ENCODE measurements at places on chromosomes 6 and 20.

GRCh38 chr20:1934721-1935573 is 39.7 kb downstream of the SIRPA start:
- no peak for DNase-seq

- no peak for DNase-seq
Measured at GRCh38 chr6:50819904-50820868, 1.5 kb downstream of the TFAP2B start.

DNA sequence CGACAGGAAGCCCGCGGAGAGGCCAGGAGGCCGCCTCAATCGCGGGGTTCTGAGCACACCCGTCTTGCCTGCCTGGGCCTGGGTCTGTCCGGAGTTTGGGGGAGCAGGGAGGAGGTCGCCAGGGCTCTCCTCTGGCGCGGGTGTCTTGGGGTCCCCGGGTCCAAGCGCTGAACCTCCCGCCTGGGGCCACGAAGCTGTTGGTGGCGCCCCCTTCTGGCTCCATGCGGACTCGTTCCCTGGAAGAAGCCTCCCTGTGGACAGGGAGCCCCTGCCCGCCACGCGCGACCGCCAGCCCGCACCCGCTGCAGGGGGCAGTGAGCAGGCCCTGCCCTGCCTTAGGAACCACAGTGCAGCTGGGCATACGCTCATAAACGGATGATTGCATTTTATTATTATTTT is 44.7 kb downstream of the MCUR1 start:
- DNase-seq, result no peak

DNA sequence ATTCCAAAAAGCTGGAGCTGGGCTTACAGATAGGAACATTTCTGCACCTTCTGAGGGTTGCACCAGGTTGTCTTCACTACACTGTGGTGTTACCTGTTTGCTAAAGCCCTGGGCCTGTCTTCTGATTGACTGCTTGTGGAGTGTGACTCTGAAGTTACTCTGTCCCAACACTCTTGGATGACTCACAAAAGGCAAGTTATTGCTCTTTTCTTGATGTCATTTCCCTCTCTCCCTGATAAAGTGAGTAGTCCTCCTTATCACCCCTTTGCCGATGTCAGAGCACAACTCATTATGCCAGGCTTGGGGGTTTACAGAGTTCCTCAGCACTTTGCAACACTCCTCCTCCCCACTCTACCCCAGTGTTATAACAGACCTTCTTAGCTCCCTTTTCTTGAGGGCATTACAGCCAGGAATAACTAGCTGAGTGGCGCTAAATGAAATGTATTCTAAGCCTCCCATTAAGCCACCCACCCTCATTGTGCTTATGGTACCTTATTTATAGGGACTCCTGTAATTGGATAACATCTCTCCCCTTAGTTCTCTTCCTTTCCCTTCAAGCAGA is 36.1 kb upstream of the NKX2-4 start:
- DNase-seq, result peak; percentile 12

GRCh38 chr6:28607990-28608389 is 82.3 kb downstream of the GPX5 start:
- DNase-seq, result no peak

DNA sequence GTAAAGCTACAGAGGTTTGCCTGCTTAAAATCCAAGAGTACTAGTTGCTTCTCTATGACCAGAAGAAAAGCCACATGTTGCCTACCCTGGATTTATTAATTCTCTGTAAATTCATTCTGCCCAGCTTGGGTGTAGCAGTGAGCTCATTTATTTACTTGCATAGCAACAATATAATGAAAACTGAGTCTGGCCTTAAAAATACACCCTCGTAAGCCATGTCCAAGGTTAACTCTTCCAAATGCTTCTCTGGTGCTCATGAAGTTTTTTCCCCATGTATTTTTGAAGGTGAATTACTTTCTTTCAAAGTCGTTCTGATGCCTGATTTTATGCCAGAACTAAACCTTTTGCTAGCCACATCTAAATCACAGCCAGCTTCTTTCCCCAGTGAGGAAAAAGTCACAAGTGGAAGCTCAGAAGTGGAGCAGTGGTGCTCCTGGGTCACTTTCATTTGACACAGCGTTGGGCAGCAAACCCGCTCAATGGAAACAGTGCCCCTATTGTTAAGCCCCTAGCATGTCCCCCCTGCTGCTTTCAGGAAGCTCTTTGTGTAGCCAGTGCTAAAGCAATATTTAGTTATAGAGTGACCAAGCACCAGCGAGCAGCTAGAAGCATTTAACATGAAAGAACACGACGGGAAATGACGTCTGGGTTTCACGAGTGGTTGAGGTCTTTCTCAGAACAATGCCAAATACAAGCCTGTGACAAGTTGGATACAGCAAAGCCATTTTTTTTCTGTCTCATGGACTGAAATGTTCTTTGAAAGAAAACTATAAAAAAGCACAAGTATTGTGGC is 29.8 kb downstream of the NEDD9 start:
- no peak for DNase-seq

- no peak for DNase-seq
Measured at GRCh38 chr20:9228774-9229450, 160.0 kb downstream of the PLCB4 start.

DNA sequence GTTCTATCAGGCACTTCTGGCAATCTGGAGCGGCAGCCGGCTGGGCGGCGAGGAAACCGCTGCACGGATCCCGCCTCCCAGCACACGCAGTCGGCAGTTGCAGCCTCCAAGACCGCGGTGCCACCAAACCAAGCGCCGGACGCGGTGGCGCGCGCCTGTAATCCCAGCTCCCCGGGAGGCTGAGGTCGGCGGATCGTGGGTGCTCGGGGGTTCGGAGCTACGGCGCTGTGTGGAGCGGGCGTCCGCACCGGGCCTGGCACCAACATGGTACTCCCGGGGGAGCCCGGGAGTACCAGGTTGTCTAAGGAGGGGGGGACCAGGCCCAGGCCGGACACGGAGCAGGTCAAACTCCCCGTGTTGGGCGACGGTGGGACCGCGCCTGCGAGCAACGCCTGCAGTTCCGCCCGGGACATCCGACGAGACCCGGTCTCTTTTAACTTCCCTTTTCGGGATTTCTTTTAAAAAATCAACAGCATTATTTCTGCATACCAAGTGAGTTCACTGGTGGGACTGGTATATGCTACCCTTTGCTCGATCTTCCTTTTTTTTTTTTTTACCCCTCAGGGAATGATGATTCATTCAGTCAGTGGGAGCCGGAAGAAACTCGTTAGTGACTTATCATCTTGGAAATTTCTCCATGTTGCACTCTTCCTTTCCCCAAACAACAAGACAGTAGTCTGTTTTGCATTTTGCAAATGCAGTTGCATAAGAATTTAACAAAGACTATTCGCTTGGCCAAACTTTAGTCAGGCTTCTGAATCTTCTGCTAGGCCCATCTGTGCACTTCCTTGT is 27.6 kb downstream of the ZNF311 start:
- DNase-seq, result peak; percentile 9

- DNase-seq, result no peak
Measured at GRCh38 chr6:100626721-100627120, 162.0 kb upstream of the SIM1 start.

DNA sequence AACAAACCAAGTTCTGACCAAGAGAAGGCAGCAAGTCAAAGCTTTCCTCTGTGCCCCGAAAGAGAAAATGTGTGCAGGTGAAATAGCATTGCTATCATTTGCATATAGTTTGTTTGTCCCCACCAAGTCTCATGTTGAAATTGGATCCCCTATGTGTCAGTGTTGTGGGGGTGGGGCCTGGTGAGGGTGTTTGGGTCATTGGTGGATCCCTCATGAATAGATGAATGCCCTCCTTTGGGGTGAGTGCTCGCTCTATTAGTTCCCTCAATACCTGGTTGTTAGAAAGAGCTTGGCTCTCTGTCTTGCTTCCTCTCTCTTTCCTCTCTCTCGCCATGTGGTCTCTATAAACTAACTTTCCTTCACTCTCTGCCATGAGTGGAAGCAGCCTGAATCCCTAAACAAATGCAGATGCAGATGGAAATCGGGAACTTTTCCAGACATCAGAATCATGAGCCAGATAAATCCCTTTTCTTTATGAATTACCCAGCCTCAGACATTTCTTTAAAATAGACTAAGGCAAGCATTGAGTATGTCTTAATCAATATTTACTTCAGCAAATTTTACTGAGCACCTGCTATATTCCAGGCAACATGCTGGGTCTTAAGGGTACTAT is 43.8 kb upstream of the SYNDIG1 start:
- no peak for DNase-seq

DNA sequence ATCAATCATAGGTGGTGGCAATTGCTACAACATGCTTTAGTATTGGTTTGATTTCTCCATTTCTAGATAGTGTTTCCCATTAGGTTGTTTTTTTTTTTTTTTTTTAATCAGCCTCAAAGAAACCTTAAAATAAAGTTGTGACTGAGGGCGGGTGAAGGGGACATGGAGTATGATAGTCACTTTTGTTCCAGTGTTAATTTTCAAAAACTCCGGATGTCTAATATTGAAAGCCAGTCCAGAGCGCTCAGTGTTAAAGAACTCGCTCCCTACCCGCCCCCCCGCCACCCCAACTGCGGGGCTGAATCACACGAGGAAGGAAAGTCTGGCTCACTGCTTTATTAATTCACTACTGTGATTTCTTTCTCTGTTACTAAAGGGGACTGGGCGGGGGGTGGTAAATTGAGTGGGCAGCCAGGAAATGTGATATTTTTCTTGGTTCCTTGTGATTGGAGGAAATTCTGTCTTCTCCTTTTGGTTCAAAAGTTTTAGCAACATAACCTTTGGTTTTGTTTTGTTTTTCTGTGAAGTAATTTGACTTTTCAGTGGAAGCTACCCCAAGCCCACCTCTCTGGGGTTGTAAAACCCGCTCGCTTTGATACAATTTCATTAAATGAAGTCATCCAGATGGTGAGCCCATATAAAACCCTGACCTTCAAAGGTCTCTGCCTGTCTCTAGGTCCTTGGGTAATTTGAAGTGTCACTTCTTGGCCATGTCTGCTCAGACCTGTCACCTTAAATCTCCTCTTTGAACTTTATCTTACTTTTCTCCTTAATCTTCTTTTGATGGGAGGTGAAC is 38.0 kb downstream of the TNFAIP3 start:
- DNase-seq, result peak; percentile 21

DNA sequence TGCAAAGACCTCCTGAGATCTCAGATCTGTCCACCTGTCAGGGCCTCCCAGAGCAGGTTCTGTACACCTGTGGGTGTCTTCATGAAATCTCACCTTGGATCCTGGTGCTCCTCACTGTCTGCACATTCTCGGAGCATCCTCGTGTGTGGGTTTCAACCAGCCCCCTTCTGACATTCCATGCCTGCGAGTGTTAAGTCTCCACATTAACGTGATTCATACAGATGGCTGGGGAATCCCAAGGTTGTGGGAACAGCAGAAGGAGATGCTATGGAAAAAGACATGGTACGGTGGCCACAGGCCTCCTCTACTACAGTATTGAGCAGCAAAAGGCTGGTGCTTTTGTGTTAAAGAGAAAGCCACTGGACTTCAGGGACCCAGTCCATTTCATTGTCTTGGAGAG is 556.5 kb downstream of the DHX35 start:
- DNase-seq, result peak; percentile 15

- DNase-seq, result no peak
Measured at GRCh38 chr6:30349421-30350177, 4.6 kb downstream of the RPP21 start.

GRCh38 chr6:110468731-110469130 is 7.7 kb downstream of the SLC22A16 start:
- DNase-seq, result no peak

Measured in kidney glomerular epithelial cell (primary cell).